ENCODE measurements at places on chromosomes 5 and 9.

- no peak for DNase-seq
These were observed 325.6 kb downstream of the ZSWIM6 start for GRCh38 chr5:61657686-61658085.

- no peak for DNase-seq
These were observed 78.4 kb upstream of the PPP1R26 start for GRCh38 chr9:135401218-135401617.

DNA sequence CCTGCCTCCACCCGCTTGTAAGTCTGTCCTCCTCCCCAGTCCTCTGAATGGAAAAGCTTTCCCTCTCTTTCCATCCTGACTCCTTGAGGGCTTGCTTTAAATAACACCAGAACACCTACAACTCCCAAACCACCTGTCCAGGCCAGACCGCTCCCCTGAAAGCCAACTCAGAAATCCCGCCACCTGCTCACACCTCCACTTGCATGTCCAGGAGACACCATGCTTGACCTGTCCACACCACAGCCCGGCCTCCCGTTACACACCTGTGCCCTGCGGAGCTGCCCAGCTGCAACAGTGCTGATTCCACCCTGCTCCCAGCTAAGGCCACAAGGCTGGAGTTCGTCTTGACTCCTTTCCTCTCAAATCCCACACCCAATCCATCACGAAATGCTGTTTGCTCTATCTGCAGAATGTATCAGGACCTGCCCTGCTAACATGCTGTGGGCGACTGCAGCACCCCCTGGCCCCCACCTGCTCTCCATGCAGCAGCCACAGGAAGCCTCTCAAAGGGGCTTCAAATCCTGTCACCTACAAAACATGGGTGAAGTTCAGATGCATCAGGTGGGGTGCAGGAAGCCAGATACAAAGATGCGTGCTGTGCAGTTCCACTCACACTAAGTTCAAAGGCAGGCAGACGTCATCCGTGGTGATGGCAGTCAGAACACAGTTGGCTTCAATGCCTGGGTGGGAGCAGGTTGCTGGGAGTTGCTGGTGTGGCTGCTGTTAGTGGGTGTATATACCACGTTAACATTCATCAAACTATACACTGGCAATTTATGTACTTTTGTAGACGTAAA lies 166.0 kb downstream of the ROR2 start:
- DNase-seq = no peak

- DNase-seq = no peak
These were observed at the start of gene CKMT2 for GRCh38 chr5:81233080-81233634. Gene CKMT2 (plus strand): TSS chr5:81233322. CDS start chr5:81251133, 17,811 bp downstream.

GRCh38 chr5:92635001-92635461 lies 946.0 kb downstream of the NR2F1-AS1 start:
- no peak for DNase-seq

GRCh38 chr9:136544964-136545691 lies 720 bp downstream of the NOTCH1 start:
- DNase-seq = peak; percentile 46

- no peak for DNase-seq
These were observed 31.3 kb upstream of the LARP1 start for GRCh38 chr5:154723740-154724505.

GRCh38 chr5:76978869-76979268 lies 26.0 kb downstream of the CRHBP start:
- no peak for DNase-seq

DNA sequence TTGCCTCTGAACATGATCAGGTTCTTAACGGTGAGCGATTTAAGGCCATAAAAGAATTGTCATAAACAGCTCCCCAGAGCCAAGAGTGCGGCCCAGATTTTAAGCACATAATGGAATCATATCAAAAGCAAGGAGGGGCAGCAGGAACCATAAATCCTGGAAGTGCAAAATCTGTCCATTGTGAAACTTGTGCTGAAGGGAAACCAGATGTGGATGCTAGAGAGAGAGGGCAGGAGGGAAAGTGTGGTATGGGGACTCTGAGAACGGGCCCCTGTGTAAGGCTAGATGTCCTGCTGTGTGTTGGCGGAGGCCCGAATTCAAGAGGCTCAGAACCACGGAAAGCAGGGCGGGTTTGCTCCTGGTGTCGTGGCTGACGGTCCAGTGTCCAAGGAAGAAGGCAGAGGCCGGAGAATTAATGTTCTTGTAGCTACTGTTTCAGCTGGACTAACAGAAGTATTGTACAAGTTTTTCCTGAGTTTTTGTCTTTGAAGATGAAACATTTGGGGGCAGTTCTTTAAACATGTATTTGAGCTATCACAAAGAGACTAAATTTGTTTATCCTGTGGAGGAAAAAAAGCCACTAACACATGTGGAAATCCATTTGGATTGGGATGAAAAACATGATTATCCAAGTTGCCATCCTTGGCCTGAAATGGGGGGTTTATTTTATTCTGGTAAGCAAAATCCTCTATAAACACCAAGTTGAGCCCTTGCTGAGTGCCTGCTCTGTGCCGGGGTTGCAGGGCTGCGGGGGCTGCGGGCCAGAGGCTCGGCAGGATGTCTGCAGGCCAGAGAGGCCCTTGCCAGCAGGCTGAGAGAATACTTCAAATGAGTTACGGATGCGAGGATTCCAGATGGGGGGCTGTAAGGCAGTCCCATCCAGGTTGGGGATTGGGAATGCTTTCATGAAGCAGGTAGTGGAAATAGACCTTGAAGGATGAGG lies 9.2 kb upstream of the CXCL14 start:
- DNase-seq = no peak

GRCh38 chr9:123933440-123934212 lies 3.7 kb upstream of the DENND1A start:
- no peak for DNase-seq

DNA sequence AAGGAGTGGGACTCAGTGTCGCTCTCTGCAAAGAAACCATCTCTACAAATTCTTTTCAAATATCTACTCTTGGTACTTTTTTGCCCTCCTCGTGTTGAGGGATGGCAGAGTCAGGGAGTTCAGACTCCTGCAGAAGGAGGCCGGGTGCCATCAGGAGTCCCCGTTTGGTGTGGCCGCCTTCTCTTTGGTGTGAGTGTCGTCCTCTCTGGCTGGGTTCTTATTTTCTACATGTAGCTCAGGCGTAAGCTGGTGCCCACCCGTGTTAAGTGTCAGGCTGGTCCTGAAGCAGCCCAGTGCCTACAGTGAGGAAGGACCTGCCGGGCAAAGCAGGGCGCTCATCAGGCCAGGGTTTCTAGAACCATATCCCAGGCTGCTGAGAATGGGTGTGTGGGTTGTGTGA lies 37.0 kb downstream of the OTULIN start:
- DNase-seq = no peak

GRCh38 chr5:58571501-58571900 lies 11.4 kb upstream of the RAB3C start:
- no peak for DNase-seq

- DNase-seq = no peak
These were observed 11.3 kb downstream of the ALDH7A1 start for GRCh38 chr5:126583761-126584160.

- no peak for DNase-seq
These were observed 1.5 kb downstream of the TICAM2 start for GRCh38 chr5:115600766-115601165.

- no peak for DNase-seq
These were observed 1.4 kb downstream of the MYO10 start for GRCh38 chr5:16934677-16935153.

DNA sequence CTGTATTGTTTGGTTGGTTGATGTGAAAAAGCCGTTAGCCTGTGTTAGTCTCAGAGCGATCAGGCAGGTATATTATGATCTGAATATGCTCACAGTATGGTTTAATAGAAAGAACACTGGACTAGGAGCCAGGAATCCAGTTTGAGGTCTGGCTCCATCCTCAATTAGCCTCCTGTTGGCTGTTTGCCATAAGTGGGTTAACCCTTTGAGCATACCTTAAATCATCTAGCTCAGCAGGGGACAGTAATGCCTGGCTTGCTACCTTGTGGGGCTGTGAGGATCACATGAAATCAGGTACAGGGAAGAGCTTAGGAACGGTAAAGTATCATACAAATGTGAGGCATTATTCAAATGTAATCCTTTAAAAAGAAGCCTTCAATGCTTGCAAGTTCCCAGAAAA lies 104.7 kb downstream of the CMYA5 start:
- no peak for DNase-seq

- DNase-seq = no peak
These were observed 71.2 kb downstream of the SHB start for GRCh38 chr9:37997636-37998374.

DNA sequence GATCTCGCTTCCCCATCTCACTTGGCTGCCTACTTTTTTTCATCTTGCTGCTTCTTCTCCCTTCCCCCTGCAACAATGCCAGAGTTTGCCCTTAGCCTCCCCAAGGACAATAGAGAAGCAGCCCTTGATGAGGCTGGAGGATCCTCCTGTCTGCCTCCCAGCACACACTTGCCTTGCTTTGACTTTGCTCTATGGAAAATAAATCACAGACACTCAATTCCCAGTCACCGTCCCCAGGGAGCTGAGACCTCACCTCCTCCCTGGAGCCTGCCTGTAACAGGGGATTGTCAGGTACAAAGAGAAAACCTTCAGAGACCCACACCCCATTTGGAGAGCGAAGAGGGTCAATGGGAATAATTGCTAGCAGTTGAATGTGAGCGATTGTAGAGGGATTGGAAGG lies 242.1 kb upstream of the ZNF462 start:
- no peak for DNase-seq

DNA sequence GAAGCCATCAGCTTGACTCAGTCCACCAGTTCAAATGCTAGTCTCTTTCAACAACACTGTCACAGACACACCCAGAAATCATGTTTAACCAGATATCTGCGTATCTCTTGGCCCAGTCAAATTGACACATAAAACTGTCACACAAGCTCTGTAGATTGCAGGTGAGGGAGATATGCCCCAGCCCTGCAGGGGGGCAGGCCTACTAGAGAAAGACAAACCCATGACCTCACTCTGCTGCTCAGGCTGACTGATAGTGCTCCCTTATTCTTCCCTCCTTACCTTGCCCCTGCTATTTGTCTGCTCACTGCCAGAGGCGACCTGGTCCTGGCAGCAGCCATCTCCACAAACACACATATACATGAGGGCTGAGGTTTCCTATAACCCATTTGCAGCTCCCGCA lies 351.3 kb downstream of the DRD1 start:
- DNase-seq = no peak

DNA sequence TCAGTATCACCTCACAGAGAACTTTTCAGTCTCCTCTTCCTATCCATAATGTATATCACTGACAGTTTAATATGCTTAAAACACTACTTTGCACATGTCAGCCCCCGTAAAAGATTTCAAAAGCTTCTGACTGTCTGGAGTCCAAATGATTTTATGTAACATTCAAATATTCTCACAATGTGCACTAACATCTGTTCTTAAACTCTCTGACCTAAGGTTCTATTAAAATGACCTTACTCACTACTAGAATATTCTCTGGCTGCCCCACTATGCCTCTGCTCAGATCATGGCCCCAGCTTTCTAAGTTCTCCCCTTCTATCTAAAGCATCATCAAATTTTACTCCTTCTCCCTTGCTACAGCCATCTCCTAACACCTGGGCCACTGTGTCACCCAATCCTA lies 52.5 kb downstream of the AP3B1 start:
- no peak for DNase-seq

- no peak for DNase-seq
These were observed 14.0 kb downstream of the TMEM174 start for GRCh38 chr5:73186976-73187375.

DNA sequence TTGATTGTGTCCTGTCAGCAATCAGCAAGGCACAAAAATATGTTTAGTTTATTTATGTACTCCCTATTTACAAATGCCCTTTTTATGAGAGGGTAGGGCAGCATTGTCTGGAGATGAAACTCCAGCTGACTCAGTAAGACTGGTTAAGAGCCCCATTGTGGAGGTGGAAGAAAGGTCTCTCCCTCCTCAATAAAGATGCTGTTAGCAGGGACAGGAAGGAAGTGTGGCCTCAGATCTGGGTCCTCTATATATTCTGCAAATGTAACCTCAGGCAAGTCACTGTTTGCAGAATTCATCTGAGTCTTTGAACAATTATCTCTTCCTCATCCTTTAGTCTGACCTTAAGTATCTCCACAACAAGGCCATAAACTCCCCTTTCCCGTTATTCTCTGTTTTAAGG lies 48.3 kb upstream of the TRAF1 start:
- DNase-seq = peak; percentile 4

DNA sequence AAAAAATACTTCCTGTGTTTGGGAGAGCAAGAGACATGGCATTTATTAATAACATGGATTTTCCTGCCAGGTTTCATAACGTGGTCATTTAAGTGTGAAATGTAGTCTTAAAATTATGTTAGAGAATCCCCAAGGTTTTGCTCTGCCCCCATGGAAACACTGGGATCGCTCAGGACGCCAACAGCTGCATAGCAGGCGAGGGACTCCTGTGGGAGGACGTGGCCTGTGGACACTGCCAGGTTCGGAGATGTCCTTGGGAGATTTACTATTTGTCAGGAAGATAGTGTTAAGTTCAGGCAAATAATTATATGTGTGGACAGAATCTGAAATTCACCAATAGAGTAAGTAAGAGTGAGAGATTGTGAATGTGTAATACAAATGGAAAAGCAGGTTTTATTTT lies 977 bp downstream of the BTNL9 start:
- DNase-seq = no peak

GRCh38 chr5:125717209-125717608 lies 706.0 kb upstream of the GRAMD2B start:
- DNase-seq = no peak

- DNase-seq = no peak
These were observed 47.7 kb downstream of the ATG10 start for GRCh38 chr5:82019342-82020138.

DNA sequence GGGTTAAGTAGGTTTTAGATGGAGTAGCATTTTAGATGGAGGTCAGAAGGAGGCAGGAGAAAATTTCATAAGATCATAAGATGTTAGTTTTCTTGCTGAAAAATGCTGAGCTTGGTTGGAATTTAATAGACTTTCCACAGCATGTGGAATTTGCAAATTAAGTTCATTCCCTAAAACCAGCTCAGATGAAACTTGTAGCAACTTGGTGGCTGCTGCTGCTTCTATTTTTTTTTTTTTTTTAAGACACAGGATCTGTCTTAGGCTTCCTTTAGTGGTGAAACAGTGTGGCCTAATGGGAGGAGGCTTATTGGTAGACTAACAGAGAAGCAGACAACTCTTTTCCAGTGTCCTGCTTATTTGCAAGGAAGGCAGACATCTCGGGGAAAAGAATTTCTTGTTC lies 154.5 kb downstream of the AOPEP start:
- DNase-seq = no peak

GRCh38 chr5:159100782-159101646 lies 1.3 kb upstream of the EBF1 start:
- DNase-seq = no peak

DNA sequence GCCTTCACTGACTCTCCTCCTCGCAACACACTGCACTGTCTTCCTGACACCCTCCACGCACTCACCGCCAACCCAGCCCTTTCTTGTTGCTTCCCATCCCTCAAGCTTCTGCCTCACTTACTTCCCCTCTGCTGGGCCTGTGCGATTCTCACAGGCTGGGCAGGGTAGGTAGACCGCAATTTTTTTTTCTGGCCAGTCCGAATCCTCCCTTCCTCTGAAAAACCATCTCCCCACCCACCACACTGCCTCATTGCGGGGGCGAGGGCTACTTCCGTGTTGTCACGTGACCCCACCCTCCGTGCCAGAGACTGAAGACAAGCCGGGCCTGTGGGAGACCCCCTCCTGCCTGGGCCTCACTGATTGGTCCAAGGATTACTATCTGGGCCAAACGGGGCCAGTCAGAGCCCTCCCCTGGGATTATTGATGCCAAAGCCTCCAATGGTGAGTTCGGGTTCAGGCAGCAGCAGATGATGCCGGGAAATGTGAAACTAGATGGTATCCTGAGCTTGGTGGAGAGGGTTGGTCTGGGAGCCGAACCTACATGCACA lies 73.1 kb downstream of the STK10 start:
- DNase-seq = peak; percentile 77

- no peak for DNase-seq
These were observed 13.6 kb downstream of the KCNIP1 start for GRCh38 chr5:170517411-170517810.
